ENCODE measurements at places on chromosomes 6 and 20.

DNA sequence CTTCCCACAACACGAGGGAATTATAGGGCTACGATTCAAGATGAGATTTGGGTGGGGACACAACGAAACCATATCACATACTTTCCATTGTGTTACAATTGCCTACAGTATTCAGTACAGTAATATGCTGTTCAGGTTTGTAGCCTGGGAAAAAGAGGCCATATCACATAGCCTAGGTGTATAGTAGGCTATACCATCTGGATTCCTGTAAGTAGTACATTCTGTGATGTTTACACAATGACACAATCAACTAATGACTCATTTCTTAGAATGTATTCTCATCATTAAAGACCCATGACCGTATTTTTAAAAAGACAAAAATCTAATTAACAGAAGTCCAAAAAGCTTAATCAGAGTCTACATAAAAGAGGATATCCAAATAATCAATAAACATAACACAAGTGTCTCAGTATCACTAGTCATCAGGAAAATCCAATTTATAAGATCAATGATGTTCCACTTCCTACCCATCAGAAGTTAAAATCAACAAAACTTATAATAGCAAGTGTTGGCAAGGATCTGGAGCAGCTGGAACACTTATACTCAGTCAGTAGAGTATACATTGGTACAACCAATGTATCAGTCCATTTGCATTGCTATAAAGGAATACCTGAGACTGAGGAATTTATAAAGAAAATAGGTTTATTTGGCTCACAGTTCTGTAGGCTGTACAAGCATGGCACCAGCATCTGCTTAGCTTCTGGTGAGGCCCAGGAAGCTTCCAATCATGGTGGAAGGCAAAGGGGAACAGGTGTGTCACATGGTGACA is 215.9 kb downstream of the CLVS2 start:
- DNase-seq: no peak

GRCh38 chr6:129920103-129920798 is 59.1 kb upstream of the TMEM244 start:
- DNase-seq: no peak

GRCh38 chr6:41191569-41191968 is 9.4 kb downstream of the TREML2 start:
- DNase-seq: peak; percentile 33

- DNase-seq: no peak
Observed at GRCh38 chr6:81940451-81940985, 188.0 kb upstream of the TENT5A start.

- no peak for DNase-seq
Observed at GRCh38 chr6:20325641-20326421, 75.8 kb upstream of the E2F3 start.

- DNase-seq: no peak
Observed at GRCh38 chr6:40958738-40959137, 80.3 kb downstream of the UNC5CL start.

DNA sequence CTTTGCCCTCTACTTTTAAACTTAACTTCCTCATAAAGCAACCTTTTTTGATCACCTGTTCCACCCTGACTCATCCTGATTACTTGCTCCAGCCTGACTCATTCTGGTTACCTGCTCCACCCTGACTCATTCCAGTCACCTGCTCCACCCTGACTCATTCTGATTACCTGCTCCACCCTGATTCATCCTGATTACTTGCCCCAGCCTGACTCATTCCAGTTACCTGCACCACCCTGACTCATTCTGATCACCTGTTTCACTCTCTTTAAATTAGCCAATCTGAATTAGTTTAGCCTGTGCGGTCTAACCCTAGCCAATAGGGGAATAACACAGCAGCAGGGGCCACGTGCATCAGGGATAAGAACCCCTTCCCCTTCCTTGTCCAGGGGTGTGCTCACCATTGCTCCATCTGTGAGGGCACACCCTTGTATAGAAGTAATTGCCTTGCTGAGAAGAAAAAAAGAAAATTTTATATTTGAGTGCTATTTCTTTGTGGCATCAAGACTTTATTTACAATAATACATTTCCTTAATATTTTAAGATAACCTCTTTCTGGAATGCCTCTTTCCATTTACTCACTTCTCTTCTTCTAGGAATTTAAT is 17.9 kb downstream of the HLA-G start:
- no peak for DNase-seq

DNA sequence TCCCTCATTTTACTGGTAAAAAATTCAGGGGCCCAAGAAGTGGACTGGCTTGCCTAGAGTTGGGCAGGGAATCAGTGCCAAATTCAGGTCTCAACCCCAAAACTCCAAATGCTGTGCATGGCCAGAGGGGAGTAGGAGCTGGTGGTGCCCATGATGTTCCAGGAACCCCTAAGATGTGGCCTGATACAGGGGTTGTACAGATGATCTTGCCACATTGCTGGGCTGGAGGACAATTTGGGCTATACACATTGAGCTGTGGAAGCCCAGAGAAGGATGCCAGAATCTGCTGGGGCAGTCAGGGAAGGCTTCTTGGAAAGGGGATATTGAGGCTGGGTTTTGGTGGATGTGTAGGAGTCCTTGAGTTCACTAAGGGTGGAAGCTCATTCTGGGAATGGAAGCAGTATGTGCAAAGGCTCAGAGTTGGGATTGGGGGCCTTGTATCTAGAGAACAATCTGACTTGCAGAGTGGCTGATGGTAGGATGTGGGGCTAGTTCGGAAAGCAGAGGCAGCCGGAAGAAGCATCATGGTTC is 38.0 kb upstream of the APCDD1L start:
- DNase-seq: no peak

GRCh38 chr6:71268735-71269437 is 19.7 kb upstream of the OGFRL1 start:
- no peak for DNase-seq

GRCh38 chr20:57122536-57123489 is 143.6 kb downstream of the BMP7 start:
- DNase-seq: no peak

DNA sequence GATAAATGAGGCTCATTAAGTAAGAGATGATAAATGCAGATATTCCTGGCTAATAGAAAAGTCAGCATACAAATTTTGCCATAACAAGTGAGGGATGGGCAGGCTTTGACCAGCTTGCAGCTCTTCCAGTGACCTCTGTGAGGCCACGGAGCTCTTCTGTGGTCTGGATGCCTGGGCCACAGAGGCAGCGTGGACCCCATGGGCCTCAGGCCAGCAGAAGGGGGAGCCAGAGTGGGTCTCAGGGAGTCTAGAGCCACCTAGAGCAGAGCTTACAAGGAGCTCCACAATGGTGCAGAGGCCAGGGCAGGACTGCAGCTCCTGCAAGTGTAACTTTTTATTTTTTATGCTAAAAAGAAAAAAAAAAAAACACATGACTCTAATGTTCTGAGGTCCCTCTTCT is 165.1 kb downstream of the ARID1B start:
- no peak for DNase-seq

DNA sequence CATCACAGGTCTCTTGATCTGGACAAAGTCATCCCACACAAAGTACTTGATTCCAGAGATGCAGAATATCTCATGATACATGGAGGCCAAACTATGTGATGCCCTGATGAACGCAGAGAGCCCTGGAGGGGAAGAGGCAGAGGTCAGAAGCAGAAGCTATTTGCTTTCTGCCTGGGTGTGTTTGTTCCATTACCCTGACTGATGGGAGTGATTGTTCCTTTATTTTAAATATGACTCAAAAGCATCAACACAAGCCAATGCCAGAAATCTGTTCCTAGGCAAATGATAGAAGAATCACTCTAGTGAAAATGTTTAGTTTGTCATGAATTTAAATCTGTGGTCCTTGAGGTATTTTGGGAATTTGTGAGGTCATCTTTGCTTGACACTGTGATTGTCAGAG is 54.7 kb upstream of the GGTLC1 start:
- no peak for DNase-seq

- DNase-seq: no peak
Observed at GRCh38 chr6:79964607-79965081, 17.3 kb upstream of the ELOVL4 start.

DNA sequence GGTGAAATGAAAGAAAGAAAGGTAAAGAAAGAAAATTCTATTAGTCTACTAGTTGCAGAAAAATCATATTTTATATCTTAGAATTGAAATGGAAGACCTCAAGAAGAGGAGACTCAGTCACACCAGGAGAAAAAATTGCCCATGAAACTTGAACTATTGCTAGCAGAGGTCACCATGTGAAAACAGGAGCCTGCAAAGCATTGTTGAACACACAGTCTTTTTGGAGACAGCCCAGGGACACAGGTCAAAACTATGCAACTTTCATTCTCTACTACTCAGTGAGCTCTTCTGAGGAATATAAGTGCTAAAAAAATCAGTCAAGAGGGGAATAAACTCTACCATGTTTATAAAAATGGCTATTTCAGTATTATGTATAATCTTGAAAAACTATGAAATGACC is 89.8 kb upstream of the TENT5A start:
- DNase-seq: no peak

DNA sequence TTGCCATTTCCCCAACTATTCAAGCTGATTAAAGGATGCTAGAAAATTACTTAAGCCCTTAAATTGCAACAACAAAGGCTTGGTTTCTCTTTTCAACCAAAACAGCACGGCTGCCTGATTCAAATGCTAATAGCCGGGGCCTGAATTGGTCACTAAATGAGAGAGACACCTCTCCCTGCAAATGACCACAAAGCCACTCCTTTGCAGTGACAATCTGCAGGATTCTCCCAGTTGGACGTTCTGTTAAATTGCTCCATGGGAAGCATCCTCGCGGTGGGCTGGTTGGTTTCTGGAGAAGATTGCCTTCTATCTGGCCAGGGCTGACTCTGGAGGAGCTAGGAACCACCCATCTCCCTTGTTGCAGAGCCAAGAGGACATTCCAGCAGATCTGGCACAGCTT is 29.7 kb upstream of the TBXT start:
- DNase-seq: no peak

DNA sequence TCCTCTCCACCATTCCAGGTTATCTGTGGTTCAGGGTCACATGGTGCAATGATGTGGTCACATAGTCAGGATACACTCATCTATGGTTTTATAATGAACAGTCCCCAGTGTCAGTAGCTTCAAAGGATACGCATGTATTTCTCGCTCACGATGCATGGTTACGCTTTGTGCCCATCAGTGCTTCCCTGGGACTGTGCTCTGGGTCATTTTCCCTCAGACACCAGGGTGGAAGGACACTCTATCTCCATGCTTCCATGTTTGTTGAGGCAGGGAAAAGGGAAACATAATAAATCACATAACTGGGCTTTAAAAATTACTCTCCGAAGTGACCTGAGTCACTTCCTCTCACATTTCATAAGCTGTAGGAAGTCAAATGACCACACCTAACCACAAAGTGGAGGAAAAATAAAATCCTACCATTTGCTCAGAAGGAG is 394.8 kb upstream of the NOX3 start:
- DNase-seq: no peak

- DNase-seq: no peak
Observed at GRCh38 chr6:168358842-168359420, 39.4 kb upstream of the DACT2 start.

GRCh38 chr20:25466846-25467245 is 59.4 kb downstream of the GINS1 start:
- no peak for DNase-seq

GRCh38 chr6:11194356-11195218 is 37.9 kb downstream of the NEDD9 start:
- DNase-seq: no peak

DNA sequence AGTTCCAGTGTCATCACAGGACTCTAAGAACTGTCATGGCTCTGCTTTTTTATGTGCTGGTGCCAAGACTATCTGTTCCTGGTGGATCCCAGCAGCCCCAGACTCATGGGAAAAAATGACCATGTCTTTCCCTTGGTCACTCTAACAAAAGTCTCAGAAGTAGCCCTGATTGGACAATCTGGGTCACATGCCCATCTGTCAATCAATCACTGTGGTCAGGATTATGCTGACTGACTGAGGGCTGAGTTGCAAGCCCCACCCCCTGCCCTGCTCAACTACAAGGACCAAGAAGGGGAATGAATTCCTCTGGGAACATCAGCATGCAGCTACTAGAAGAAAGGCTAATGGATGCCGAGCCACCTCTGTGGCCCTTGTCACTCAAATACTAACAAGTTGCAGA is 91.6 kb downstream of the EDN3 start:
- DNase-seq: no peak

DNA sequence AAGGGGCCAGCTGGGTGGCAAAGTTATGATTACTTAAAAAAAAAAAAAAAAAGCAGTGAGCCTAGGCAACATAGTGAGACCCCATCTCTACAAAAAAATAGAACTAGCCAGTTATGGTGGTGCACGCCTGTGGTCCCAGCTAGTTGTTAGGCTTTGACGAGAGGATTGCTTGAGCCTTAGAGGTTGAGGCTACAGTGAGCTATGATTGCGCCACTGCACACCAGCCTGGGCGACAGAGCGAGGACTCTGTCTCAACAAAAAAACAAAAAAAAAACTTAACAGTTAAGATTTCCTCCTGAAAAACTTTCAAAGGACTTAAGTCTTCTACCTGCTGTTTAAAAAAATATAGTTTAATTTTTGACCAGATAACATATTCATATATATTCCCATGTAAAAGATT is 2.4 kb downstream of the GTSF1L start:
- no peak for DNase-seq
